ENCODE measurements at places on chromosomes 2 and 18. TPM values are rescaled to one million over a fixed set of nuclear protein-coding genes. Genes with fewer than 3 reads are reported as not detected.

Gene TGOLN2
- total RNA-seq = 109 TPM

Gene PLEKHH2
- 0.28 TPM for total RNA-seq

Gene ANKRD30B
- 0.44 TPM for total RNA-seq

Gene CYP1B1
- 1.8 TPM for total RNA-seq

Gene CFAP65
- total RNA-seq = 0.34 TPM

Gene PLEKHA3
- total RNA-seq = 16.9 TPM

Gene CNTNAP5
- 0.07 TPM for total RNA-seq

Gene SP140
- total RNA-seq = not detected

Gene CRYGD
- not detected for total RNA-seq

DNA sequence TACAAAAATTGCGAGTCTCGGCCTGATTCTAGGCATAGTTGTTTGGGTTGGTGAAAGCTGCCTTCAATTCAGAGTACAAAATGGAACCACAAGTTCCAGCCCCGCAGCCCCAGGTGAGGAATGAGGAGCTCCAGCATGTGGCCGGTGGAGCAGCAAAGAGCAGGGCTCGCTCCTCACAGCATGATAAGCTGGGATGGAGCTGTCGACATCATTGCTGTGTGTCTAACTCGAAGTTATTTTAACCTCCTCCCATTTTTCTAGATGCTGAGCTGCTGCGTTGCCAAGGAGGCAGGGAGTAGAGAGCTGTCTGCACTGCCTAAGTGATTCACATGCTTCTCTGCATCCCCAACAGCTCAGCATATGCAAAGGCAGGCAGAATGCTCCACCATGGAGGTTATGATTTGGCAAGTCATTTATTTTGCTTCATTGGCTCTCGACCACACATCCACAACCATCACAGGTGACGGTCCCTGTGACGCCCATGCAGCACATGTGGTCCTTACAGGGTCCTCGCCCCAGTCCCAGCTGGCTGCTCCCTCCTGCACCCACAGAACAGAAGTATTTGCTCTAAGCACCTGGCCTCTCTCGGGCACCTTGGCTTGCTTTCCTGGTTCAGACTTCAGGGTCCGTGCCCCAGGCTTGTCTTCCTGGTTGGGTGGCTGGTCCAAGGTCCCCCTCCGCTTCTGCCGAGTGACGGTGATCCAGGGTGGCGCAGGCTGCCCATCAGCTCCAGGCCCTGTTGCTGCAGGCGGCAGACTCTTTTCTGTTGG lies 66.0 kb upstream of the MGAT4A start:
- no peak for DNase-seq

DNA sequence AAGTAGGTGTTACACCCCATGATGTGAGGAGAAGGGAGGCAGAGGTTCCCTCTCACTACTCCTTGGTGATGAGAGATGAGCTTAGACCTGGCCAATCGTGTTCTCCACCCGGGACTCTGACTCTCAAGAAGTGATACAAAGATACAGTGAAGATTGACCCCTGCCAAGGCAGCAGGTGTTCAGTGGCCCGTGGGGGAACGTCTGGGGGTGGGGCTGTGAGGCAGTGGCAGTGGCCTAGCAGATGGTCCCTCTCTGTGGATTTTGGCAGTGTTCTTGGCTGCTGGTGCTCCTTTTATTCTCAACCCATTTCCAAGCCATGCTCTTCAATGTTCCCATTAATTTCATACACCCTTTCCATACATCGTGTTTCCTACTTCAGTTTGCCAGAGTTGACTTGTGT lies 120.4 kb upstream of the NEDD4L start:
- DNase-seq = no peak

DNA sequence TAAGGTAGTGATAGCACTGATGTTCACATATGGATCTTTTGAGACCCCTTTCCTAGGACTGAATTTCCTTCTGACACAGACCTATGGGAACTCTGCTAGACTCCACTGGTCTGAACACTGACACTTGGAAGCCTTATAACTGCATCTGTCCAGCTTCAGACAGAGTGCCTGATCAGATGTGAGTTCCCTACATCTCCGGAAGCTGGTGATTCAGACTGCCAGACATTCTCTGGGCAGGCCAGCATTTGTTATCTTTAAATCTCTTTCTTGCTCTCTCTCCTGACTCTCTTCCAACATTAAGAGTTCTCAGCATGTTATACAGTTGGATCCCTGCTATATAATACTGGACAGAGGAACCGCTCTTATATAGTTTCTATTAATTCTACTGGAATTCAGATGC lies 408.5 kb downstream of the ZEB2 start:
- no peak for DNase-seq

DNA sequence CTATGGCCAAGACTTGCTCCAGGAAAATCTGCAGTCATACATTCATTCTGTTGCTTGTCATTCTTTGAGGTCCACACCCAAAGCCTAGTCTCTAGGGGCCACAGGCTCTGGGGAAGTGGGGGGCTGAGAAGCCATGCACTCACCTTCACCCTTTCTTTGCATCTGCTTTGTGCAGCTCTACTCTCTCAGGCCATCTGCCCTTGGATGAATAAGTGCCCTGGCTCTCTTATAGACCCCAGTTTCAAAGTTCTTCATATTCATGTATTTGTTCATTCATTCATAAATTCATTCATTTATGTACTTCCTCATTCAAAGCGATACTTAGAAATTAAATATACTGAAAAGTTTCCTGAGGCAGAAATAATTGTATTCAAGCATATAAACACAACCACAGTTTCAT lies 130.3 kb upstream of the FAM98A start:
- DNase-seq = no peak

DNA sequence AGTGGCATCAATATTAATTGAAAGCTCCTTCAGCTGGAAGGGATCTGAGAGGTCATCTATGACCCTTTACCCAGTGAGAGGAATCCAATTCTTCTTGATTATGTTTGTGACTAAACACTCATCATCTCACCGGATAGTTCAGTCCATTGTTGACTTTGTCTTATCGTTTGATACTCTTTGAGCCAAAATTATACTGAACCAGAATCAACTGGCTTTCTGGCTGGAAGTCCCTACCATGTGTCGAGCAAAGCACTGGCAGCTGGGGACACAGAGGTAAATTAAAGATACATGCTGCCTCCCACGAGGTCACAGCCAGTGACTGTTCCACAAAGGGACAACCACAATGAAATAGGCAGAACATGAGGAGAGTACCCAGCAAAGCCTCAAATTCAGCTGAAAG lies 91.4 kb upstream of the FHL2 start:
- DNase-seq = no peak

- DNase-seq = peak; percentile 12
These were observed 34.3 kb downstream of the MSH2 start for GRCh38 chr2:47437287-47437686.

DNA sequence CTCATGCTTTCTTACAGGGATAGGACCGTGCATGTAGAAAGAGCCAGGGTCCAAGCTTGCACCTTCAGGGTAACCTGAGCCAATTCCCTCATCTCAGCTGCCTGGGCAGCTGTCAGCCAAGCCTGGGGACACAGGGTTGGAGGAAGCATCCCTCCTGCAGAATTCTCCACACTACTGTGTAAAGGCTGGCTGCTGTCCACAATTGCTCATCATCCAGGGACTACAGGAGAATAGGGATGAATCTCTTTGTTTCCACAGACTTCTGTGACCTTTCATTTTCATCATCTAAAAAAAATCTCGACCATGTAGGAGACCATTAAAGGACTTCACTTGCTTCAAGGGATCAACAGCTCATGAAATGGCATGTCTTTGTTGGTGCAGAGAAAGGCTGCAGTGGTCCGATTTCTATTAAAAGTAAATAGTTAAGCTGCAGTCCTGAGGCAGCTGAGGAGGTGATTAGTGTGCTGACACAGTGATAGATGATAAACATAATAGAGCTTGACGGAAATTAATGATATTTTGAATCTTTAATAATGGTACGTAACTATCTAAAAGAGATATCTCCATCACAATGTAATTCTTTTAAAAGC lies 74.4 kb upstream of the COPS8 start:
- DNase-seq = no peak

DNA sequence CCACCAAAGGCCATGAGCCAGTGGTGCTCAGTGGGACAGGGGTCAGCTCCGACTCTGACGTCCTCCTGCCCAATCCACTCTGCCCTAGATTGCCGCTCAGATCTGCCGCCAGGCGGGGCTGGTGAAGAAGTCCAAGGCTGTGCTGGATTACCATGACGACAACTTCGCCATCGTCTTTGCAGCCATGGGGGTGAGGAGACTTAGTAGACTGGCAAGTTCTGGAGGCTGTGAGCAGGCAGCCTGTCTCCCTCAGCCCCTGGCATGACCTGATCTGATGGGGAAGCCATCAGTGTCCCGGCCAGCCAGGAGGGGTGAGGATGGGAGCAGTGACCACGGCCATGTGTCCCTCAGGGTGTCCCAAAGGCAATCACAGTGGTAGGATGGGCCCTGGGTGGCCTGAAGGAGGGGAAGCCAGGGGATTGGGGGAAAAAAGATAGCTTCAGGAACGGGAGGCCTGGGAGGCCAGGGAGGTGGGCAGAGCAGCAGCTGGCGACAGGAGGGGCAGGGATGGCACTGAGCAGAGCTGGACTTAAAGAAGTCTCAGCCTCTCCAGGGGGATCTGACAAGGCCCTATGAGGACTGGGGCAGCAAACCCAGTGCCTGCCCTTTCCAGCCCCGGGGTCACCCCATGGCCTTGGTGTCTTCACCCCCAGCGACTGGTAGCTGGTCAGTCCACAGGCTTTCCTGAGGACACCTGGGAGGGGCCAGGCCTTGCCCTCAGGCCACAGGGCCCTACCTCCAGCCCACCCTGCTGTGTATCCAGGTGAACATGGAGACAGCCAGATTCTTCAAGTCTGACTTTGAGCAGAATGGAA lies 17.4 kb upstream of the ANKRD53 start:
- no peak for DNase-seq

DNA sequence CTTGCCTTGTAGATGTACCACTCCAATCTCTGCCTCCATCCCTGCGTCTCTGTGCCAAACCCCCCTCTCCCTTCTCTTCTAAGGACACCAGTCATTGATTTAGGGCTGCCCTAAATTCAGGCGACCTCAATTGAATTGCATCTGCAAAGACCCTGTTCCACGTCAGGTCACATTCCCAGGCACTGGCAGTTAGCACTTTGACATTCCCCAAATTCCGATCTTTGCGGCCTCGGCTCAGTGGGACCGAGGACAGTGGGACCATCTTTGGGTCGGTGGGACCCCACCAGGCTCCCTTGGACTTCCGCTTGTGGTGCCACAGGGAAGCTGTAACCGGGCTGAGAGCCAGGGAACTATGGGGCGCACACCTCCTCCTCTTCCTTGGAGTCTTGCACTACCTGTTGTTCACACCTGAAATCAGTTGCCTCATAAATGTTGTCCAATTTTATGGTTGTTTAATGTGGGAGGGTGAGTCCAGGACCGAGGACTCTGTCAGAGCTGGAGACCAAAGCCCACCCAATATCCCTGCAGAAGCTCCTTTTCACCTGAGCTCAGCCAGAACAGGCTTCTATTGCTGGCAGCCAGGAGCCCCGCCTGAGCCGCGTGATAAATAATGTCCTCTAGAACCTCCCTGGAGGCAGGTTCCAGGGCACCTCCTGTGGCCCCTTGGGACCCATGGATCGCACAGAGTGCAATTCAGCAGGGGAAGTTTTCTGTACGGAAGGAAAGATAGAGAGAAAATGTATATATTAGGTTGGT lies 271.6 kb downstream of the EIPR1 start:
- DNase-seq = no peak

DNA sequence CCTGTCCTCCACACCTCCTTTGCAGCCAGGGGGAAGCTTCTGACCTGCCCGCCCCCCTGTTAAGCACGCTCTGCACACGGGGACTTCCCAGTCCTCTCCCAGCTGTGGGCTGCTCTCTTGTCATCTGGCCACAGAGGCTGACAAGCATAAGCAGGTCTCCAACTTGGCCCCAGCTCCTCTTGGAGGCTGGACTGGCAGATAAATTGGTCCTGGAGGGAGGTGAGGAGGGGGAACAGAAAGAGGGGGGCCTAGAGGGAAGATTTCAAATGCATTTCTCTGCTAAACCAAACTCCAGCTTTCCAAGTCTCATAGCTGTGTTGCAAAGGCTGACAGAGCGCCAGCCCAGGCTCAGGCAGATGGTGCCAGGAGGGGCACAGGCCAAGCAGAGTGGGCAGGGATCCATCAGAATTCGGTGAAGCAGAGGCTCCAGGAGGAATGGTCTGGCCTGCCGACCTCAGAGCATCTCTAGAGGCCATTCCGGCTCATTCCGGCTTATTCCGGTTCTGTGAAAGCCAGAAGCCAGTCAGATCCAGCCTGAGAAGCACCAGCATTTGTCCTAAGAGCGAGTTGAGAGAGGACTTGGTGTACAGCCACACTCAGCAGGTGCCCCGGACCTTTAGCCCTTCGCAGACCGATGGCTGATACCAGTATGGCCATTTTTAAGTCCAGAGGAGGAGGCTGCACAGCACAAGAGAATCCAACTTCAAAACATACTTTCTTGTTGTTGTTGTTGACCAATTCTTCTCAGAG lies 508.9 kb upstream of the MYT1L start:
- no peak for DNase-seq

DNA sequence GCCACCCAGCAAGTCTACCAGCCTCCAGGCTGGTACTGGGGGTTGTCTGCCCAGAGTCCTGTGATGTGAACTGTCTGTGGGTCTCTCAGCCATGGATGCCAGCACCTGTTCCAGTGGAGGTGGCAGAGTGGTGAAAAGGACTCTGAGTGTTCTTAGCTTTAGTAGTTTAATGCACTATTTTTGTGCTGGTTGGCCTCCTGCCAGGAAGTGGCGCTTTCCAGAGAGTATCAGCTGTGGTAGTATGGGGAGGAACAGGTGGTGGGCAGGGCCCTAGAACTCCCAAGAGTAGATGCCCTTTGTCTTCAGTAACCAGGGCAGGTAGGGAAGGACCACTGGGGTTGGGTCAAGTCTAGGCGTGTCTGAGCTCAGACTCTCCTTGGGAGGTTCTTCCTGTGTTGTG lies 356.7 kb downstream of the STK39 start:
- DNase-seq = no peak

- DNase-seq = peak; percentile 45
These were observed 191.9 kb downstream of the MYO3B start for GRCh38 chr2:170369894-170370293.

- DNase-seq = no peak
These were observed 70.3 kb downstream of the LNPK start for GRCh38 chr2:175931805-175932204.

GRCh38 chr2:191693166-191693565 lies 15.2 kb downstream of the NABP1 start:
- no peak for DNase-seq

DNA sequence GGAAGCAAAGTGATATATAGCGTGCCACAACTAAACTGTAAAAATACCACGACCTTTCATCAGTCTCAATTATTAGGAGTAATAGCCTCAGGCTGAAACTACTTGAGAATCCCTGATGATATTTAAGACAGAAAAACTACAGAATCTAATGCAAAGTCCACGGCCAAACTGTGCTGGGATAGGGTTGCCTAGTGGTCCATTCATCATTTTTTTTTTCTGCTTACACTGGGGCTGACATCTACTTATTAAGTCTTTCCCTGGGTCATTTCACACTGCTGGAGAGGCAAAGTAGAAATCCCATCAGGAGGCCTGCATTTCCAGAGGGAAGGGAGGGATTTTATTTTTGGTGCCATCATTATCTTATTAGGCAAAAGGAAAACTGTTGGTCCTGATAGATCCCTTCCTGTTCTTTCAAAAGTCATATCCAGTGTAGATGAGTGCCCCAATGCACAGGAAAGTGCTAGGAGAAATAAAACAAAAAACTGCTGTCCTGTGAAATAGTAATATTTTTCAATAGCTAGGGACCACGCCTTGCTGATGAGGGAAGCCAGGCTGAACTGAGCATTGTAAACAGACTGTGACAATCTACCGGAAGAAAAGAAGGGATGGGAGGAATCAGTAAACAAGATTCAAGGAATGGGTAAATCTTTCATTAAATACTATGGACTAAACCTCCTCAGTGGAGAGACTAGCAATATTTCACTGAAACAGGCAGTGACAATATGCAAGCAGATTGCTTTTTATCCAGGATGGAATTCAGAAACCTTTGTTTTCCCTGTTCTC lies 644.3 kb downstream of the IRS1 start:
- DNase-seq = no peak

All from Caco-2 (cell line).